Islet precursor cell (in vitro differentiated cells): ENCODE measurements at places on chromosomes 5 and 9.

DNA sequence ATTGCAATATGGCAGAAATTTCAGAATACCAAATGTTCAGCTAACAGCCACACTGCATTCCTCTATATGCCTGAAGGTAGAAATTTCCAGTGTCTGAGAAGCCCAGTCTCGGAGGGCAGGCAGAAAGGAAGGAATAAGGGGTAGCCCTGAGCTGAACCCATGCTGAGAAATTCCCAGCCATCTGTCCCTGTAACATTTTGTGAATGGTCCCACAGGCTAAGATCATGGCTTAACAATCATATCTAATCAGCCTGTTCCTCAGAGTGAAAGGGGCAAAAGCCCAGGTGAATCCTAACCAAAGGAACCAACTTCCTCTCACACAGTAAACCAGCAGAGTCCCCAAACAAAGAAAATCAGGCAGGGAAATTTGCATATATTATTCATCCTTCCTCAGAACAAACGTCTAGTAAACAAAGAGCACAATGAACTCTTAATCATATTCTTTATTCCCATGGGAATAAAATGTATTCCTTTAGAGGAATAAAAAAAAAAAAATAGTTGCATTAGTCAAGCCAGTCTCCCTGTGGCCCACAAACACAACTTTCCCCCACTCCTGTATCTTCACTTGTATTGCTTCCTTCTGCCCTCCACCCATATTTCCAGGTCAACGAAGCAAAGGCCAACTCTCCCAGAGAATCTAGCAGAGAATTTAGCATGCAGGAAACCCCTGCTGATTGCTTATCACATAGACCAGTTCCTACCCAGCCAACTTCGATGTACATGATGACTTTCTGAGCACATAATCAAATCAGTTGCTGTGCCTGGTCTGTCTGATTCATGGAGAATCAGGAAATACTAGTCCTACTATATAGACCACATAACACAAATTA lies 257.6 kb downstream of the FAM114A2 start:
- DNase-seq = no peak

DNA sequence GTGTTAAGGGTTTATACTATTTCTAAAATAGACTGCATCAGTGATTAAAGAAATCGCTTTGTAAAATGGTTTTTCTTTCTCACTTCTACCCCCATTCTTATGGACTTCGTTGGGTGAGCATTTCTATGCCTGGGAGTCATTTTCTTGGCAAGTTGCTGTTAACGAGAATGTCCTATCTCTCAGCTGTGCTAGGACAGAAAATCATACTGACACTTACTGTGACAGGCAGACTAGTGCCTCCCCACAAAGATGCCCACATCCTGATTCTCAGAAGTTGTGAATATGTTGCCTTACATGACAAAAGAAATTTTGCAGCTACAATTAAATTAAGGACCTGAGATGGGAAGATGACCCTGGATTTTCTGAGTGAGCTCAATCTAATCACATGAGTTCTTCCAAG lies 65.1 kb upstream of the NMUR2 start:
- DNase-seq = no peak

GRCh38 chr9:4106760-4107143 lies 193.1 kb downstream of the GLIS3 start:
- no peak for DNase-seq

DNA sequence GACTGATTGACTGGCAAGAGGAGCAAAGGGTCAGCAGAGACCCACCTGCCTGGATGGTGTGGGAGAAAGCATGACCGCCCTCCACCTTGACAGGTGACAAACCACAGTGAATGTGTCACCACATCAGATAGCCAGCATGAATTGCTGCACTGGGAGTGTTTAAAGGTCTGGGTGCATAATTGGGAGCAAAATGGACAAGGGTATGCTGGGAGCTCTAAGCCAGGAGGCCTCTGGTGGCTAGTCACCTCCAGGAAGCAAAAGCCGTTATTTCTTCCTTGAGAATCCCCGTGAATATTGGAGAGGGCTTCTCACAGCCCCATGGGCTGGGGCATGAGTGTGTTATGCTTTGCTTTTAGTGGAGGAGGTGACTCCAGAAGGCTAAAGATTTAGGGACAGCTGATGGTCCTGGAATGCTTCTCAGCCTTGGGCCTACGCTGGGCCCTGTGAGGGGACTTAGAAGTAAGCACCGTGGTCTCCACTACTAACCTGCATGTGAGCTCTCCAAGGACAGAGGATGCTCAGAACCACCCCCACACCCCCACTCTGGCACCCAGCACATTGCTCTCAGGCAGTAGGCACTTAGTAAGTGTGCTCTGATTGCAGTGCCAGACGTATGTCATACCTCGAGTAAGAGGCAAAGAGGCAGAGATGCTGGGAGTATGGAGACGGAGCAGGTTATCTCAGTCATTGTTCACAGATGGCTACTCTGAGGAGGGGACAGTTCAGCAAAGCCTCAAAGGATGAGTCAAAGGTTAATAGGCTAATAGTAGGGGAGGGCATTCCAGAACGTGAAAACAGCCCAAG lies 9.1 kb upstream of the IRF1 start:
- DNase-seq = peak; percentile 80

- DNase-seq = no peak
Observed at GRCh38 chr5:7325975-7326913, 69.7 kb upstream of the ADCY2 start.

DNA sequence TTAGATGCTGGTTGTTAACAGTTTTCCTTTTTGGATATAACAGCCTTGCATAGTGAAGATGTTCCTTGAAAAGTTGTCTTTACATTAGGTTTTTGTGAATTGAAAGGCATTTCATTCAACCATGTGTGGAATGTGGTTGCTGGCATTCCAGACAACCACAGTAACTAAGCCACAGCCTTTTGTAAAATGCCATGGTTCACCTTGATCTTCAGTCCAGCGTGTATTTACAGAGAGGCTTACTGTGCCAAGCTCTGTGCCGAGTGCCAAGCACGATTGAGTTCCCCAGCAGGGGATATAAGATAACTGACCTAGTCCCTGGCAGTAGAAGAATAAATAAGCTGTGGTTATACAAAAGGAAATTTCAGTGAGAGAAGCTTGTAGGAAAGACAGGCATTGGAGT lies 4.9 kb downstream of the EXOSC2 start:
- peak; percentile 62 for DNase-seq

DNA sequence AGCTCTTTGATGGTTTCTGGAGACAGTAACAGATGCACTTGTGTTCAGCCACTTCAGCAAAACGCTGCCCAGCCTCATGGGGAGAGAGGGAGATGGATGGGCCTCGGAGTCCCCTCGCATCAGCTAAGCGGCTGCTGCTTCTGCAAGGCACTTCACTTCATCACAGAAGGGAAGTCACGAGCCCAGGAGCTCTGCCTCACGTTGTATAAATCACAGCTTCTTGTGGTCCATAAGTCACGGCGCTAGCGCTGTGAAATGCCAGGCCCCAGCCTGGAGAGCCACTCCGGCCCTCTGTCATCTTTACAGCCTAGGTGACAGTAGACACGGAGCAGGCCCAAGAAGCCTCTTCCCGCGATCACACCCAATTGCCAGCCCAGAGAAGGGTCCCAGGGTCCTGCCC lies 23.4 kb downstream of the DBH start:
- no peak for DNase-seq

- DNase-seq = no peak
Observed at GRCh38 chr9:137355761-137356365, 53.8 kb upstream of the NRARP start.
